ENCODE measurements at places on chromosomes 6 and 20.

GRCh38 chr20:43722153-43722505, 4.7 kb downstream of the GTSF1L start:
- no peak for DNase-seq

DNA sequence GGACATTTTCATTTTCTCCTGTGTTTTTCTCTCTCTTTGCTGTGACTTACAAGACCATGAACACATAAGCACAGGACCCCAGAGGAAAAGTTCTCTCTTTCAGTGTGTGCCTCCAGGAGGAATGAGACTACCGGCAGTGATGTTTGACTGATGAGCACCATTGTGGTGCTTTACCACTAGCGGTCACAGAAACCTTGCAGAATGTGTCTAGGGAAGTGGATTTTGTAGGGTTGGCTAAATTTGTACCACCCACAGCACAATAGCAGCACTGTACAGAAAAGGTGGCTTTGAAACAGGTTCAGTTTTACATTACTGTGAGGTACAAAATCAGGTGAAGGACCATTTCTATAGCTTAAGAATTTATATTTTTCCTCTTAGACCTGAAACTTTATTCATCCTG, 301.9 kb upstream of the SUPT3H start:
- no peak for DNase-seq

DNA sequence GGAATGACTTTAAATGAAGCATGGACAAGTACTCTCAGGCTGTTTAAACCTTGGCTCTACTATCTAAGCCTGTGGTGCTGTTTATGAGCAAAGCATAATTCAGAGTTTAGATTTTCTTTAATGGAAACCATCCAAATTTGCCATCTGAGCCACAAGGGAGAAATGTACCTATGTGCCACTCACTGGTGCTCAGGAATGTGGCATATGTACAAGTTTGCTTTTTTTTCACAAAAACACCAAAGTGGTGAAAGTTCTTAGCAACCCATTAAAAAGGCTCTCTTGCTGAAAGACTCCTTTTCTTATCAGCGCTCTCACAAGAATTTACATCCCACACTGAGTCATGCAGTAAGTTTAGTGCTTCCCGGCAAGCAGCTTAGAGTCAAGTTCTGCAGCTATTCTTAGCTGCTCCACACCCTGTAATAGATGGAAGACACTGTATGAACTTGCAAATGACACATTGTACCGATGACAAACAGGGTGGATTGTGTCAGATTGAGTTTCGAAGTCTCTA, 57.3 kb upstream of the MLIP start:
- DNase-seq: no peak

DNA sequence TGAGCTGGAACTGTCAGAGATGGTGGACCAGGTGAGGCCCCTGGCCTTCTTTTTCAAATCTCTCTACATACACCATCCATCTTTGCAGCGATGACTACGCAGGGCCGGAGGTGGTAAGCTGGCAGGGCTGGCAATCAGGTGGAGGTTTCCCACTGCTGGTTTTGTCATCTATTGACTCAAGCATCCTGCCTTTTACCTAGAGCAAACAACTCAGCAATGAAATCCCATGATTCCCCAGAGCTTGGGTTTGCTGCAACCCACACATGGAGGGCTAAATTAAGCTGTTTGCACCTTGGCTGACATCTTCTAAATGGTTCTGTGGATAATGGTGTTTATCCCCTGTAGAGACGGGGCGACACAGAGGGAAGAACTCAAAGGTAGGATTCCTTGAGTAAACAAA, 170.2 kb downstream of the SCP2D1 start:
- no peak for DNase-seq

- DNase-seq: no peak
Observed at GRCh38 chr20:58224097-58224496, 4.4 kb downstream of the ANKRD60 start.

- DNase-seq: no peak
Observed at GRCh38 chr6:70590400-70590799, 23.7 kb downstream of the SDHAF4 start.

GRCh38 chr6:81307651-81308214, 444.7 kb downstream of the TENT5A start:
- no peak for DNase-seq

- DNase-seq: no peak
Observed at GRCh38 chr6:20778912-20779311, 244.7 kb downstream of the CDKAL1 start.

All from GM10248 (cell line).